Hindlimb muscle (tissue), 1 donor: ENCODE measurements at places on chromosomes 6 and 20.

DNA sequence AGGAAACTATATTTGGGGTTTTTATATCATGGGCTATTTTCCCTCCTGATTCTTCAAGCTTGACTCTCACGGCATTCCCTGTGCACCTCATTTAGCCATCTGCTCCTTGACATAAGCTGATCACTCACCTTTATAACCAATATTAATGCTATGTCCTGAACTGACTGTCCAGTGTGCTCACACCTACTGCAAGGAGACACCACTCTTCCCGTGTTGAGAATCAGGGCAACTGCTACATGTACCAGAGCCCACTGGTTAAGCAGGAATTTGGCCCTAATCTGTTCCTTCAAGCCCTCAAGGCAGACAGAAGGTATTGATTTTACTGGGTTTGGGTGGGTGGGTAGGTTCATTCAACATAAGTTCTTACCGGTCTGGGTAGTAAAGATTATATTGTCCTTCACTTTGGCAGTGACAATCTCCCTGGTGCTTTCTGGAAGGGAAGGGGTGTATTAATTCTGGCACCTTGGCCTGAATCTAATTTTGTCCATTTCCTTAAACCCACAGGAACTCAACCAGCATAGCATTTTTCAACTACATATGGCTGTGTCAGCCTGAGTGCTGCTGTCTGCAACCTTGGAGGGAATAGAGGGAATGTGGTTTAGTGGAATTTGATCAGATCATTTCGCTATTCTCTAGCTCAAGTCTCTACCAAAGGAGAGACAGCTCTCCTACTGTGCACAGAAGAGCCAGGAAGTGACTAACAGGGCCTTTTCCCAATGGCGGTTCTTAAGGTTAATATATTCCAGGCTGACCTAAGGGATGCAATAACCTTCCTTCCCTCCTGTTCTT is 293.2 kb downstream of the BTBD9 start:
- no peak for DNase-seq

GRCh38 chr6:165660857-165661663 is 2.0 kb downstream of the PDE10A start:
- no peak for DNase-seq

- no peak for DNase-seq
These were observed 67.6 kb downstream of the B4GALT5 start for GRCh38 chr20:49646126-49646525.

GRCh38 chr6:21026576-21027273 is 492.5 kb downstream of the CDKAL1 start:
- no peak for DNase-seq

DNA sequence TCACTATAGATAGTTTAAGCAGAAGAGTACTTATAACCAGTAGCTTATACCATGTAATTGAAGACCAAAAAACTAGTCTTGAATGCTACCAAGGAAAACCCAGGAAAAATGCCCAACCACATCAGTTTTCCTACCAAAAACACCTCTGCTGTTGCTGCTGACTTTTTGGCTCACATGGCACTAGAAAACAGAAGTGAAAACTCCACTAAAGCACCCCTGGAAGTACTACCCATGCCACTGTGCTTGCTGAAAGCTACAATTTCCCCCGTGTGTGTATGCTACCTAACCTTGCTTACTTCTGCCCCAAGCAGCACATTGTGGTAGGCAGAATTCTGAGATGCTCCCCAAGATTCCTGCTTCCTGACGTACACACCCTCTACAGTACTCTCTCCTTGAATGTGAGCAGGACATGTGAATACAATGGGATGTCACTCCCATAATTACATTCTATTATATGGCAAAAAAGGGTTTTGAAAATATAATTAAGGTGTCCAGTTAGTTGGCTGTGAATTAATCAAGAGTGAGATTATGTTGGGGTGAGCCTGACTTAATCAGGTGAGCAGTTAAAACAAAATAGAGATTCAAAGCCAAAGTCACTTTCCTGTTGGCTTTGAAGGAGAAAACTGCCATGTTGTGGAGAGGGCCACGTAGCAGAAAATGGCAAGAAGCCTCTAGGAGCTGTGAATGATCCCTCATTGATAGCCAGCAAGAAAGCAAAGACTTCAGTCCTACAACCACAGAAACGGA is 209.8 kb upstream of the MARCKS start:
- DNase-seq = no peak

- no peak for DNase-seq
These were observed 60.1 kb upstream of the TAGAP start for GRCh38 chr6:159104931-159105330.

DNA sequence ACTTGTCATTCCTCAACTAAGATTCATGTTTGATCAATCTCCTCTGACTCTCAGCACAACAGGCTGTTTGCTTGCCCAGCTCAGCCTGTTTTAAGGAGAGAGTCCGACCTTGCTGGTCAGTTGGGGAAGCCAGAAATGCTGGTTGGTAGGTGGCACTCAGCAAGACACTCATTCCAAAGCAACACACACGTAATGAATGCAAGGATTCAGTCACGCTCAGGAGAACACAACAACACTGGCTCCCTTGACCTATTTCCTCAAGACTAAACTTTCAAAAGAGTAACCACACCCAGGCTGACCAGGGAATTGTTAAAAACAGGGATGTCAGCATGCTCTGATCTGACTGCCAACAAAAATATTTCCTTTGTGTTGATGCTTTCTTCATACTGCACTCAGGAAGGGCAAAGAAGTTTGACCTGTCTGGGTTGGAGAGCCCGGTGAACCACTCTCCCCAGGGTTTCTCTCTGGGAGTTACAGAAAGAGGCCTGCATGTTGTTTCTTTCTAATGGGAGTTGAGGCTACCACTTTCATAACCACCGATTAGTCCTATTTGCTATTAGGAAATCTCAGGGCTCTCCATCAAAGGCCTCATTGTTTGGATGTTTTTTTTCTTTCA is 25.6 kb upstream of the PREP start:
- DNase-seq = no peak

GRCh38 chr6:19549109-19549508 is 288.1 kb upstream of the ID4 start:
- DNase-seq = no peak

DNA sequence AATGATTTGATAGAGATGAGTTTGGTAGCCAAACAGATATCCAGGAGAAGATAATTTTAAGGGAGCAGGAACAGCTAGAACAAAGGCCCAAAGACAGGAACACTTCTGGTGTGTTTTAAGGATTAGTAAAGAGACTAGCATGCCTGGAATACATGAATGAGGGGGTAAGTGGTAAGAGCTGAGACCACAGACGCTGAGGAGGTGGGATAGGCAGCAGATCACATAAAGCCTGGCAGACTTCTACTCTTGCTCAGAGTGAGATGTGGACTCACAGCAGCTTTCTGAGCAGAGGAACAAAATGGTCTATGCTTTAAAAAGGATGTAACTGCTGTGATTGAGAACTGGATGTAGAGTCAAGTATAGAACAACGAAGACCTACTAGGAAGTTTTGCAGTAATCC is 100.1 kb downstream of the EPHA7 start:
- DNase-seq = no peak

DNA sequence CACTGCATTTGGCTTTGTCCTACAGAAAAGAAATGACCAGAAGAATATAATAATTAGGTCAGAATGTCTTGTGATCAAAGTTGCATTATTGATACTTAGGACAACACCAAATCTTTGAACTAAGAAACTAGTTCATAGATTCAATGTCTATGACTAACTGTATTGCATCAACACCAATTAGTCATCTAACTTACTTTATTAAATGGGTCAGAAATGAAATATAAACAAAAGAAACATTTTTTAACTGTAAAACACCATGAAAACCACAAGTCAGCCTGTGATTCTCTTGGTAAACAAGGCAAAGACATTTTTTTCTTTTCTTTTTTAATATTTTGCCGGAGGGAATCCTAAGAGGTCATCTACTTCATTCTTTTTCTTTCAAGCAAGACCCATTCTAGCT is 114.1 kb upstream of the HDDC2 start:
- DNase-seq = no peak

GRCh38 chr6:25553502-25553901 is 98.5 kb upstream of the SCGN start:
- no peak for DNase-seq

- DNase-seq = no peak
These were observed 16.7 kb upstream of the SMLR1 start for GRCh38 chr6:130810307-130811030.

GRCh38 chr20:49684335-49684997 is 29.2 kb downstream of the B4GALT5 start:
- no peak for DNase-seq

- DNase-seq = no peak
These were observed 7.7 kb downstream of the KIF3B start for GRCh38 chr20:32285082-32285620.

DNA sequence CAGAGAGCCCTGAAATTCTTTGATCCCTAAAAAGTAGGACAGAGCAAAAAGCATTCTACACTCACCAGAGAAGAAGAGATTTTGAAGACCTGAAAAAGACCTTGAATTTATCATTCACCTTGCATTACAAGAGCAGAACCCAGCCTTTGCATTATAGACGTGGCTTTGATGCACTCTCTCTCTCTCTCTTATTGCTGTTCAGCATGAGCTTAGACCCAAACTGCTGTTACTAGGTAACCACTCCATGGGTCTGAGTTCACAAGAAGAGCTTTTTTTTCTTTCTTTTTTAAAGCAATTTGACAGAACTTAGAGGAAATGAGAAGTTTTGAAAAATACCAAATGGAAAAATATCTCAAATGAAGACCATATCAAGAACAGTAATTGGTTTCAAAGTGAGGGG is 44.4 kb downstream of the COL9A1 start:
- no peak for DNase-seq
